Aorta (tissue), 5 donors: ENCODE measurements at places on chromosomes 6 and 20. TPM values are rescaled to one million over a fixed set of nuclear protein-coding genes. Genes with fewer than 3 reads are reported as not detected.

BCAS4 gene
- total RNA-seq: 4.9 TPM

E2F3 gene
- total RNA-seq: 12.7 TPM

VGLL2 gene
- not detected for total RNA-seq

GABRR1 gene
- total RNA-seq: 1.6 TPM

DNA sequence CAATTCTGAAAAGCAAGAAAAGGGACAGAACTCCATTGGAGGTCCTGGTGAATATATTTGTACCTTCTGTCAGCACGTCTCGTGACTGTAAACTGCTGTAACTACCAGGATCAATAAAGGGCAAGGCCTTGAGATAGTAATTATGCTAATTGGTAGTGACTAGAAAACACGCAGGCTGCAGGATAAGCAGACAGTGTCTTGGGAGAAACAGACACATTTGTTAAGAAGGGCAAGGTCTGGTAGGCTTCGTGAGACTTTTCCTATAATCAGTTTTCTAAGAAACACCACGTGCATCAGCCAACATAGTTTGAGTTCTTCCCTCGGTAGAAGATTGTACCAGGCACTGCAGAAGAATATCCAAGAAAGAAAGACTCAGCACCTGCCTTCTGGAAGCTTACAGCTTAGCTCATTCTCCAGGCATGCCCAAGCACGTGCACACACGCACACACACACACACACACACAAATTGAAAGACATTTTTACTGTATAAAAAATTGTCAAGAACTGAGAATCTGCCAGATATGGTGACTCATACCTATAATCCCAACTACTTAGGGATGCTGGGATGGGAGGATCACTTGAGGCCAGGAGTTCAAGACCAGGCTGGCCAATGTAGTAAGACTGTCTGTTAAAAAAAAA lies 167.0 kb upstream of the SASH1 start:
- no peak for DNase-seq

DNA sequence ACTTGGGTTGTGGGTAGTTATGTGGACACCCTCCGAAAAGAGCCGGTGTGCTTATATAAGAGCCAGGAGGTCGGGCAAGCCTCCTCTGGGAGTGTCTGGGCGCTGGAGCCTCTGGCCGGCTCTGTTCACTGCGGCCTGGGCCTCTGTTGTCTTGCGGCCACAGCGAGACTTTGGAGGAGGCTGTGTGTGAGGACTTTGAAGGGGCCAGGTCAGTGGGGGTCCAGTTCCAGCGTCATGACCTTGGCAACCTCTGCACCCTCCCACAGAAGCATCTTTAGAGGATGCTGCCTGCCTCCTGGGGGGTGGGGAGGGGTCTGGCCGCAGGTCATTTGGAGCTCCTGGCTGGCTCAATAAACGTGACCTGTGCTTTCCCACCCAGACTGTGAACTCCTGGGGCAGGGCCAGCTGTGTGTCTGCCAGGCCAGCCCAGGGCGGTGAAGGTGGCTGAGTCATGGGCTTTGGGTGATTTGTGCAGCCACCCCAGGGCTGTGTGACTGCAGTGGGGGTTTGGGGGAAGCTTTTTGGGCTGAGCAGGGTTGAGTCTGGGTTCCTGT lies 1.2 kb downstream of the TCEA2 start:
- DNase-seq: no peak

- DNase-seq: no peak
Measured at GRCh38 chr20:17897566-17898307, 70.9 kb downstream of the SNX5 start.

DNA sequence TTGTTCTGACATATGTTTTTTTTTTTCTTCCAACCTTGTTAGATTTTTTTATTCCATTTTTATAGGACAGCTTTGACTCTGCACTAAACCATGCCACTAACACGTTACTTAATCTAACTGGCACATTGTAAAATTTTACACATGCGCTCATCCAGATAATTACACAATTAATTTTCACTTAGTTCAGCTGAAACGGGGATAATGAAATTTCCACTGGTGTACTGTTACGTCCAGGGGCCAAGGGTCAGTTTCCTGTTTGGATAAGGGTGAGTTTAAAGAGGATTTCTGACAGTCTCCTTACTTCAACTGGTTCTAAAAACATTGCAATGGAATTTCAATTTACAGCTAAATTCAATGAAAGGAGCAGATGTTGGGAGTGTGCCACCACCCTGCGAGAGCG lies 221.8 kb upstream of the CEP162 start:
- no peak for DNase-seq

DNA sequence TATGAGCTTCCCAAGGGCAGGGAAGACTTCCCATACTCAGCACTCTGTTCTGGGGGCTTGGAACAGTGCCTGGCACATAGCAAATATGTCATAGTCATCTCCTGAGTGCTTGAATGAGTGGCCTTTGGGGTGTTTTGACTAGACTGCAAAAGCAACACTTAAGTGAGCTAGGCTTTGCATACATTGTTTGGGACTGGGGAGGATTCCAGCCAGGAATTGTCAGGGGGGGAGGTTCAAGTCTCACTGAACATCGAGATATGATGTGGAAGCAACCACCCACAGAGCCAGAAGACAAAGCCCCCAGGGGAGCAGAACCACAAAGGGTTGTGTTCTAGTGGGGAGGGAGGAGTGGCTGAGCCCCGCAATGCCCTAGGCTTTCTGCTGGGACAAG lies 98.4 kb downstream of the SYCP2 start:
- DNase-seq: no peak

DNA sequence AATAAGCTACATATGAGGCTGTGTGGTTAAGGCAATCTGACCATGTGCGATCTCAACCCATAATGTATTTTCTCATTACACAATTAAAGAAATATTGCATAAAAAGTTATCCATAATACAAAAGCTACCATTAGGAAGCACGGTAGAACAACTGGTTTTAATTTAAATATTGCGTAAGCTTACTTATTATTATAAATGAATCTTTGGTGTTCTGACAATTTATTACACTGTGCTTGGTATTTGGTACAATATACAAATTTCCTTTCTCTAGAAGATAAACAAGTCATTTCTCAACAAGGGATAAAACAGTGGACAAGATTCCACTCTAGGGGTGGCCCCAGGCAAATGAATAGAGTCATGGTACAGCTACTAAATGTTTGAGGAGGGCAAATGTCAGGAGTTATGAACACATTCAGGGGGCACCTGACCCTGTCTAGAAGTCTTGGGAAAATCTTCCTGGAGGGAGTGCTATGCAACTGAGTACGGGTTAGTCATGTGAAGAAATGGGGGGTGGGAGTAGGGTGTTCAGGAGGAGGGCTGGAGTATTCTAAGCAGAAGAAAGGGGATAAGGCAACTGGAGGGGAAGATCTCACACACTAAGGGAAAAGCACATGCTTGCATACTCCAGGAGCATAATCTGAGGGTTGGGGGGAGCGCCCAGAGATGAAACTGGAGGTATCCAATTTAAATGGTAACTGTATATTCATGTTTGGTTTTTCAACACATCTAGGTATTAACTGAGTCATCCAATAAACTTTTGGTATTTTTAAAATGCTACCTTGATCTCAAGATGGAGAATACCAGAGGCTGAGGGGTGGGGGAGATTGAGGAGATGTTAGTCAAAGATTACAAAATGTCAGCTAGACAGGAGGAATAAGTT lies 296.9 kb upstream of the SGK1 start:
- DNase-seq: no peak

GRCh38 chr6:137794516-137795201 lies 72.4 kb upstream of the TNFAIP3 start:
- no peak for DNase-seq

- no peak for DNase-seq
Measured at GRCh38 chr6:35967076-35967774, 46.3 kb upstream of the SRPK1 start.

GRCh38 chr20:41422953-41423352 lies 56.3 kb upstream of the EMILIN3 start:
- DNase-seq: no peak

- DNase-seq: peak; percentile 95
Measured at GRCh38 chr20:31835977-31836852, 9.2 kb downstream of the FOXS1 start.

GRCh38 chr20:42258564-42259302 lies 640.6 kb upstream of the CHD6 start:
- no peak for DNase-seq

DNA sequence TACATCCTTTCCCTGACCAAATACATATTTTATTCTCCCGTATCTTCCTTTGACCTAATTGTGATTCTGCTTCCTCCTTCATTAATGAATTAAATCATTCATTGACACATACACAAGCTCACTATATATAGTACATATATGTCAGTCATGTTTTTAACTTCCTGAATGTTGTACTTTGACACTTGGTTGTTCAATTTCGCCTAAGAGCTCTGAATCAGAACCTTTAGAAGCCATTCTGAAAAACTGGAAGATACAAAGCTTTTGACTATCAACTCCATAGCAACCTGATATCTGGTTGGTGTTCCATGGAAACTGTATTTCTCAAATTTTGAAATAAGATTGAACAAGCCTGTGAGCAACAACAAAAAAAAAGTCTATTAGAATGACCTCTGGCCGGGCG lies 27.3 kb upstream of the HFE start:
- DNase-seq: no peak

DNA sequence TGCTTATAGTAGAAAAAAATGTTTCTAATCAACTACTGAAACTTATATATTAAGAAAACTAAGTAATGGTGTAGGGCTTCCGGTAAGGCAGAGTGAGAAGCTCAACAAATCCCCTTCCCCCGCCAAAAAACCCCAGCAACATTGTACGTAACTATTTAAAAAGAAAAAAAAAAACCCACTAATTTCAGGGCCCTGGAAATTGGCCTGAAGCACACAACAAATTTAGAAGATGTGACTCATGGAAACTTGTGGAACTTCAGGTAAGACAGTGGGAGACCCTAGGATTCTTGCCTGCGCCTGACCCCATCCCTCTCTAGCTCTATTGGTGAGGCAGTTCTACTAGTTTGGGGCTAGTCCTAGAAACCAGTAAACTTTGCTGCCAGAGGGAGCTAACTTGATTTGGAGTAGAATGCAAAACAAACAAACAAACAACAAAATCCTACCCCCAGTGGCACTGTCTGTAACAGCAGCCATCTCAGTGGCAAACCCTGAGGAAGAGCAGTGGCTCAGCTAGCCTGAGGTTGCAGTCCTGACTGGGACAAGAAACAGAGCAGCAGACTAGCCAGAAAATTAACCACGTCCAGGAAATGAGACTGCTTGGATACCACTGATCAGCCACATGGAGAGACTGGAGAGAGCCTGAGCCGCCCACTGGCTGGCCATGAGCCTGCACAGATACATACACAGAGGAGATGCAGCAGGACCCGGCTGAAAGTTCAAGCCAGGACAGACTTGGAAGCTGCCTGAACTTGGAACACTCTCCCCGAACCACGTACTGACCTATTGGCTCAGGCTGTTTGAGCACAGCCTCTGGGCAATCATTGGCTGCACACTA lies 135.1 kb downstream of the TBXT start:
- DNase-seq: no peak

- DNase-seq: peak; percentile 80
Measured at GRCh38 chr20:25984933-25985332, 288.3 kb upstream of the ZNF337 start.

DNA sequence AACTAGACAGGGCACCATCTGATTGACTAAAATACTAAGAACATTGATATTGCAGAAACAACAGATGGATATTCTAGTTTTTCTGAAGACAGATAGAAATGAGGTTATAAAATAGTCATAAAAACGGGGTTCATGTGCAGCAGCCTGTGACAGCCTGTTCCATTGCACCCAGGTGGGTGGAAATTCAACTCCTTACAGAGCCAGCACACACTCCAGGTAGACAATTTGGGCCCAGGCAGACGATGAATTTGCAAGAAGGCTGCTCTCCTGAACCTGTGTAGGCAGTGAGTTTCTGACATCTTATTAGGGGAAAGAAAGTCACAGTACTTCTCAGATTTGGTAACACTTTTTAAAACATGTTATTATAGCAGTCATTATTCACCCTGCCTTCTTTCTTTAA lies 414.1 kb downstream of the PHF3 start:
- no peak for DNase-seq

- DNase-seq: no peak
Measured at GRCh38 chr20:48787861-48788375, 39.9 kb downstream of the PREX1 start.

DNA sequence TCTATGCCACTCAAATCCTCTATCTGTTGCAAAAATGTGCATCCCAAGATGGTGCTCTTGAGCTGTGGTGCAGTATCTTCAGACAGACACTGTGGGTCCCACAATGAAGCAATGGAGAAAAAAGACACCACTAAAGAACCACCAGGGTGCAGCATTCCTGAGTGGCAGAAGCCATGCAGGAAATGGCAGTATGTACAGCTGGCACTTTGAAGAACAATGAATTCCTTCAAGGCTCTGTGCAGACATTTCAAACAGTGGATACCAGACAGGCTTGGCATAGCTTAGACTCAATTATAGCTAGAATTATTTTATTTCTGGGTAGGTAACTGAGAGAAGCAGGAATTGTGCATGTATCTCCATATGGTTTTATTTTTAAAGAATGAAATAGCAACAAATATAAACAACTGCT lies 24.0 kb upstream of the HDAC2 start:
- DNase-seq: no peak

DNA sequence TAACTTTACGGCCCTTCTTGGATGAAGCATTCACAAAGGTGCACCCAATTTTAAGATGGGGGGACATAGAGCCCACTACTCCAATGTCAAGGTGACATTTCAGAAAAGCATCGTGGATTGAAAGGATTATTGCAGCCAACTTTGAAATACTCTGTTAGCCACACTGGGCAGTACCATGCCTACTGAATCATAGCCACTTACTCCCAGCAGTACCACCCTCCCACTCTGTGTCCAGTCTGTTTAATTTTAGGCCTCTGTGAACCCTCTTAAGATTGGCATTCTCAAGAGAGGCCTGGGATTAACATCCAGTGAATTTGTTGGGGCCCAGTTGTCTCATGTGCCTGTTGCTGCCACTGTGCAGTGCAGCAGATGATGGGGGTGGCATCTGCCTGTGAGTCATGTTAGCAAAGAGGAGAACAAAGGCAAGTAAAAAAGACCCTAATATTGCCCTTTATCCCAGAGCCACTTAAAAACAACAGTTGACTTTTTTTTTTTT lies 11.2 kb upstream of the HDAC2 start:
- no peak for DNase-seq

- peak; percentile 78 for DNase-seq
Measured at GRCh38 chr6:108622641-108623298, 62.1 kb downstream of the FOXO3 start.

GRCh38 chr6:3228771-3229565 lies 1.5 kb upstream of the TUBB2B start:
- DNase-seq: no peak

DNA sequence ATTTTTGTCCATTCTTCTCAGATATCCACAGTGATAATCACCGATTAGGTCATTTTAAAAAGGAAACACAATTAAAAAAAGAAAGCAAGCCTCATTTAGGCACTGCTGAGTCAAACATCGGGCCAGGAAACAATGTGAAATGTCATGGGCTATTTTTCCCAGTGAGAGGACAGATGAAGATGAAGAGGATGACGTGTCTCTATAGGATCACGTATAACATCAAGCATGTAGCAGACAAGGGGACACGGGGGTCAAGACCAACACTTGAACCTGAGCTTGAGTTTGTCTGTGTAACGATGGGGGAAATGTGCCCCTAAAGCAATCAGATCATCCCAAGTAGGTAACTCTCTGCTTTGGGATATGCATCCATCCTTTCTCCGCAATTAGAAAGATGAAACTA lies 553.2 kb downstream of the CD83 start:
- no peak for DNase-seq
